ENCODE measurements at places on chromosomes 4 and X.

- DNase-seq = no peak
Measured at GRCh38 chr4:100746141-100746739, 228.4 kb upstream of the EMCN start.

DNA sequence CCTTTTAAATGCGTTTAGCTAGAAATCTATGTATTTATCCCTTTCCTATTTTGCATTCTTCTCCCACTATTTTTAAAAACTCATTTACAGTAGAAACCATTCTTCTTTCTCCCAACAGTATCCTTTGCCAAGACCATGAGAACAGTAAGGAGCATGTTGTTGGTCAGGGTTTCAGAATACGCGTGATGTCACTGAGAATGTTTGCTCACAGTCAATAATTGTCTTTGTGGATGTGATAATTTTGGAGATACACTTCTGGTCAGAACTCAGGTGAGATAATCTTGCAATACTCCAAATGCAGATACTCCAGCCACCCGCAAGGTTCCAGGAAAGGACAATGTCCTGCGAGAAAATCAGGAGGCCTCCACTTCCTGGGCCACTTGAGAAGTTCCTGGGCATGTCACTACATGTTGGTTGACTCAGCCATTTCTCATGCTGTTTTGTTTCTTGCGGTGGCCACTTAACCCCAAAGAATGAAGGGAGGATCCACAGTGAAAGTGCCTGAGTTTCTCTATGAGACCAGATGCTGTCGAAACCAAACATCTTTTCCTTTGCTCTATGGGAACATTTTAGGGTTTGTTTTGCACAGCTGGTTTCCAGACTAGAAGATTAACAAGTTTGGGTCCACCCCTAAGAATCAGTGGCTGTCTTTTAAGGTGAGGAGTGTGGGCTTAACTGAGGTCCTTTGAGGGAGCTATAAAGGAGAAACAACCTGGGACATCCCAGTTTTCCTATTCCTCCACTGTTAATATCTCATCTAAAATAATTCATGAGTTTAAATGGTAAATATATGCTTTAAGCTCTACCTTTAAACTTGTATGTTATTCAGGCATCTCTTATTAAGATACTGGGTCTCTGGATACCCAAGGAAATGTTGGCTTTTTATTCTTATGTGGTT is 116.0 kb downstream of the SOWAHB start:
- no peak for DNase-seq

DNA sequence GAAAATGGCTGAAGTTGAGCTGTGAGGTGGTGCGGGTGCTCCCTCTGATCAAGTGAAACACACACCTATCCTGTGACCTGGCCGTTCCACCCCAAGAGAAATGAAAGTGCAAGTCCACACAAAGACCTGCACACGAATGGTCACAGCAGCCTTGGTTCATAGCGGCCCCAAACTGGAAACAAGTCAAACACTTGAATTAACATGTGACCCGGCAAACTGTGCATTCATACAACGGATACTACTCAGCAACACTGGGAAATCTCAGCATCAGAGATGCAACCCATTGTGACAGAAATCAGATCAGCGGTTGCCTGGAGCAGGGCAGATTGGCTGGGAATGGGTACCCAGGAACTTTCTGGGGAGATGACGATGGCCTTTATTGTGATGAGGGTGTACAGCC is 7.6 kb downstream of the G6PD start:
- no peak for DNase-seq

GRCh38 chr4:33751050-33751449 is 2493.3 kb downstream of the ARAP2 start:
- DNase-seq = no peak

- DNase-seq = no peak
Measured at GRCh38 chr4:51830156-51830720, 12.7 kb upstream of the DCUN1D4 start.

DNA sequence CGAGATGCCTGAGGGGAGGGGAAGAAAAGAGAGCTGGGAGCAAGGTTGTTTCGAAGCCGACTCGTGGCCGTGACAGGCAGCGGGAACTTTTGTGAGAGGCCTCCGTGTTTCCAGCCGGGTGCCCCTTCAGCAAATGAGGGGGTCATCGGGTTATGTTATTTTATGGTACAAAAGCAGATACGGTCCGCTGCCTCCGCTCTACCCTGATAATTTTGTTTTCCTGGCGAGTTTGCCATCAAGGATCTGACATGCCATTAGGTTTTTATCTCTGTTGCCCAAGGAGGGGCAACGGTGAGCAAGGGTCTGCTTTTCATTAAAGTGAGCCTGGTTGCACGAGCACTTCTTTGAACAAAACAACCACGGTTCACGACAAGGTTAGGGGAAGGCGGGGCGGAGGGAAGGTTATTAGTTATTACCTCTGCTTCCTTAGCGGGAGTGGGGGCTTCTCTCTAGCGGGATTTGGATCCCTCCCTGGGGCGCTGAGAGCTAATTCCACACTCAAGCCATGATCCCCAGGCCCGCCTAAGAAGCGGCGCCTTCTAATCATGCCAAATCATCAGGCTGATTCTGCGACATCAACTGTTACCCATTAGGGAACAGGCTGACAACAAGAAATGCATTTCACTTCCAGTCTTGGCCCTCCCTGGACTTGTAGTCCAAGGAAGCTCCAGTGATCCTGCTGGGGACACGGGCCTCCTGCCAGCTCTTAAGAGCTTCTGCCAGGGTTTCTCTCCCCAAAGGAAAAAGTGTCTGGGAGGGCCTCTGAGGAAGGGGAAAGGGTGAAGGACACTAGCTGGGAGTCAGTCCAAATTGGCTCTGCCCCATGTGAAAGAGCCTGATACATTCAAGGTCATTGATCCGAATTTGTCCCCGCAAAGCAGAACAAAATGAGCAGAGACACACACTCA is 617.7 kb downstream of the MID1IP1 start:
- DNase-seq = no peak

DNA sequence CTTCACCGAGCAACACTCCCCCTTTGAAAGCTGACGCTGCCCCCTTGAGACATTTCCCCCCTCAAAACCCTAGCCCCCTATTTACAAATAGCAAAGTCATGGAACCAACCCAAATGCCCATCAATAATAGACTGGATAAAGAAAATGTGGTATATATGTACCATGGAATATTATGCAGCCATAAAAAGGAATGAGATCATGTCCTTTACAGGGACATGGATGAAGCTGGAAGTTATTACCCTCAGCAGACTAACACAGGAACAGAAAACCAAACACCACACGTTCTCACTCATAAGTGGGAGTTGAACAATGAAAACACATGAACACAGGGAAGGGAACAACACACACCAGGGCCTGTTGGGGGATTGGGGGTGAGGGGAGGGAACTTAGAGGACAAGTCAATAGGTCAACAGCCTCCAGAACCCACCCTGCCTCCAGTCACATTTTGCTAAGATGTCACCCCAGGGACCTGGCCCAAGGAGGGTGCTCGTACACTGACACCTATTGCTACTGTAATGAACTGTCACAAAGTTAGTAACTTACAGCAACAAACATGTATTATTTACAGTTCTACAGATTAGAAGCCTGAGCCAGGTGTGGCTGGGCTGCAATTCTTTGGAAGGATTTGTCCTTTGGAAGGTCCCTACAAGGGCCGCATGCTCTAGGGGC is 20.6 kb downstream of the SCD5 start:
- no peak for DNase-seq

GRCh38 chr4:71258323-71258722 is 80.5 kb upstream of the SLC4A4 start:
- DNase-seq = no peak

GRCh38 chrX:40844471-40844870 is 109.1 kb upstream of the MED14 start:
- no peak for DNase-seq

GRCh38 chr4:86872135-86872534 is 20.1 kb downstream of the C4orf36 start:
- DNase-seq = no peak

DNA sequence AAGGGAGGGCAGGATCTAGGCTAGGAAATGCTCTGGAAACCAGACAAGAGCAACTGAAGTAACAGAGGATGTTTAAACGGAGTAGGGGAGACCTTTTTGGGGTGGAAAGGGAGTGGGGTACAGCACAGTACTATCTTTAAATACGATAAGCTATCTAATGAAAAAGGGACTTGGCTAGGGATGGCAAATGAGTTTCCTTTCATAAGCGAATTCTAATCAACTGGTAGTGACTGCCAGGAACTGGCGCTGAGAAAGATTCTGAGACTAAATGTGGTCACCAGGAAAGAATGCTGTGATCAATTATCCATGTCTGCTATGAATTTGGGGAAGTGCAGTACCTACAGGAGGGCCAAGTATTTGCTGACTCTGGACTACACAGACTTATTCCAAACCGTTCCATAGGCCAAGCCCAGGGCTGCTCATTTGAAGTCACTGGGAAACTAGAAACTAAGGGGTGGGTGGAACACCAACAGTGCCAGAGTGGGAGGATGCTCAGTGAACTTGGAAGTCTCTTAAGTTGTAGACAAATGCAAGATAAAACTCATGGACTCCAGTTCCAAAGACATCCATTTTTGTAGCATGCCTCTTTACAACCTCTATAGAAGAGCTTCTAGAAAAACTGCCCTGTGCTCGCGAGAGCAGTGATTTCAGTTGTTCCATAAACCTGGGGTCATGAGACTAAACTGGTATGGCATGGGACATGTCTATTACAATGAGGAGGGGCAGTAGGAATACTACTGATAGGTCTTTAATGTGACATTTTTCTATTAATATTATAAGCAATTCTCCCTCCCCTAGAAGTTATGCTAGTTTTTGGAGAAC is 2.0 kb downstream of the TRAPPC2 start:
- no peak for DNase-seq

GRCh38 chr4:139890816-139891215 is 225.2 kb downstream of the MGST2 start:
- no peak for DNase-seq

DNA sequence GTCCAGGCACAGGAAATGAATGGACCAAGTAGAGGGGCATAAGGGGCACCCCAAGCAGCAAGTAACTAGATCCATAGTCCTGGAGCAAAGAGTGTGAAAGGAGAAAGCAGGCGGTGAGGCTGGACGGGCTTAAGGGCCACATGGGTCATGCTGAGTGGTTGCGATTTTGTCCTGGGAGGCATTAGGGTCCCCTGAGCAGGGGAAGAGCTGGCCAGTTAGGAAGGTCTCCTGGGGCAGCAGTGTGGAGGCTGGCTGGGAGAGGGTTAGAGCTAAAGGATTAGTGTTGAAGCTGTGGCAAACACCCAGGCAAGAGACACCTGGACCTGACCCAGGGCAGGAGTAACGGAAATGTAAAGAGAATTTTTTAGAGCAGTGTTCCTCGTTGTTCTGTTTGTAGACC is 26.5 kb downstream of the MYOZ2 start:
- DNase-seq = no peak

DNA sequence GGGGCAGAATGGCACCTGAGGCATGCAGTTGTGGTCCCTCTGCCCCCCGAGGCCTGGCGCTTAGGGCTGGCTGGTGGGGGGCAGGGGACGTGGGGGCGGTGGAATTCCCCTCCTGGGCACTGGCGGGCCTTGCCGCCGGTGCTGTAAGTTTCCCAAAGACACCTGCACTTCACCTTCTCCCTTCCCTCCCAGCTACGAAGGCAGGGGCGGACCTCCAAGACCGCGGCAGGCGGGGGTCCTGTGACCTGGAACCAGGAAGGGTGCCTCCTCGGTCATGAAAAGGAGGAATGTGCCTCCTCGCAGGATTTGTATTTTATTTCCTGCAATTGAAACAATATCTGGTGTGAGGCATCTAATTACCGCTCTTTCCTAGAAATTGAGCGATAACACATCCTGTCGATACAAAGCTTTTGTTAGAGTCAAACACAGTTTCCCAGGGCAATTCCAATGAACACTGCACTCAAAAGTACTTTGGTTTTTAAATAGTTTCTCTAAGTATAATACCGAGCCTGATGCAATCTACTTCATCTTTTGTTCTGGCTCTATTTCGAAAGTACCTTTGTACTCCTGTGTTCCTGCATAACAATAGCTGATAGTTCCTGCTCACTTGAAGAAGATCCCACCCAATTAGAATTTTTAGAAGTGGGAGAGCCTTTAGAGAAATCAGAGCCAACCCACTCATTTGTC is 12.3 kb upstream of the ADRA2C start:
- no peak for DNase-seq

DNA sequence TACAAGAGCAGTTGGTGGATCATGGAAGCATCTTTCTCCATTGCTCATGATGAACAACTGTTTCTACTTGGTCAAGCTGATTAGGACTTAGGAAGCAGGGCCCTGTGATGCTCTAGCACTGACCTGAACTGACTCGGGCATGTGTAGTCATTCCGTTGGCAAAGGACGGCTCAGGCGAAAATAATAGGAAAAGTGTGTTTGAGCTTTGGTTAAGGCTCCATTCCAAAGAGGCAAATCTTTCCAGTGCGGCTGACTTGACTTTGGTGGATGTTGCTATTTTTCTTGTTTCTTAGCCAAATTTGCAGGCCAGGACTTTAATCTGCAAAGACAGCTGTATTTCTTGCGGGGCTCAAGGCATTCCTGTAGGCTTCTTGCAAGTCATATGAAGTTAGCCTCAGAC is 39.5 kb downstream of the ZNF518B start:
- no peak for DNase-seq

DNA sequence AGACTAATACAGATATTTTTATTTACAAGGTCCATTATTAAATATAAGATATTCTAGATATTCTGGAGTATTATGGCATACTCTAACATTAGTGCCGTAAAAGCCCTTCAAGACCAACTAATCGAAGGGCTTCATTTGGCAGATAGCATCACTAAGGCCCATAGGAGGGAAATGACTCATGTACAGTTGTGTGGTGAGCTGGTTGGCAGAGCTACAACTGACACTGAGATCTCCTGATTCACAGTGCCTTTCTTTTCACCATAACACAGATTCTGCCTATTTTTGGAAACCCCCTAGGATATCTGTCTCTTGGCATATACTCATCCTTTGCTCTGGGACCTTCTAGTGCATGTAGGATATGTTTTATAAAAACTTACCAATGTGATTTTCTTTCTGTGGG is 201.7 kb upstream of the AFF2 start:
- no peak for DNase-seq

DNA sequence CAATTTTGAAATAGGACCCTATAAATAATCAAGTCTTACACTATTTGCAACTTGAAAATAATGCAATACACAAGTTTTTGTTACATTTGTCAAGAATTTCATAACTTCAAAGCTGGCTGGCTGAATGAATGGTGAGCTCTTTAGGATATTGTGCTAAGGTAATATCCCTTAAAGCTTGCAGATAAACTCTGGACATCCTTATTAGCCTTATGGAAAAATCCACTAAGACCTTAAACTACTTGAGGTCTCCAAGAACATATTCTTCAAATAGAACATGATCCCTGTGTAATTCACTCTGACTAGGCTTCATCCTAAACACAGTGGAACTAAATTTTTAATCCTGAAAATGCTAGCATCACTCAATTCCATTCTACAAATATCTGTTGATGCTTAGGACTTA is 199.3 kb downstream of the PACRGL start:
- no peak for DNase-seq

DNA sequence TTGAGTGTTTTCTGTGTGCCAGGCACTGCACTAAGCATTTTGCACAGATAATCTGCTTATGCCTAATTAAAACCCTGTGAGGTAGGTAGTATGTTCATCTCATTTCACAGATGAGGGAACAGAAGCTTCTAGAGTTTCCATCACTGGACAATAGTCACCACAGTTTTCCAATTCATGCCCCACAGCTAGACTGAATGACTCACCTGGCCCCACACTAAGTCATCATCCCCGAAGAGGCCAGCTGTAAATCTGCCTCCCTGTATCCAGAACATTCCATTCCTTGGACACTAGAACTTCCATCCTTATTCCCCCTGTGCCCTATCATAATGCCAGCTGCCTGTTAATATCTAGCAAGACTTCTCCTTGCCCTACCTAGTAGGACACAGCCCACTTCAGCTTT is 40.9 kb upstream of the NYX start:
- DNase-seq = no peak

GRCh38 chr4:38381788-38382187 is 282.2 kb upstream of the KLF3 start:
- DNase-seq = no peak

Measured in omental fat pad (tissue), 4 donors.